Brain microvascular endothelial cell (primary cell): ENCODE measurements at places on chromosomes 1 and 21.

DNA sequence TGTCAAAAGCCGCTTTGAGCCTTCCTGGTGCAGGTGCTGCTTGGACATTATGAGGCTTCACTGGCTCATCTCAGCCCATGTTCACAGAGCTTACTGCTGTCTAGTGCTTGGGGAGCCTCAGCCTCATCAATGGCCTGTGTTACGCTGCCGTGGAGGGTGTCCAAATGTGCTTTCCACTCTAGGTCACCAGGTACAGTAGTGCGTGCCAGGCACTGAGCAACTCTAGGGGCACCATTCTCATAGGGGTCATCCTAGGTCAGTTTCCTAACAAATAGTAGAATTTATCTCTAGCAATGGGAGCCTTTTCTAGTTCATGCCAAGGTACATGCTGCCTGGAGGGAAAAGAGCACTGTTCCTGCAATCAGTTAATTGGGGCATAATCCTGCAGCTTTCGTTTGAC lies 193.8 kb downstream of the DYRK1A start:
- no peak for DNase-seq

DNA sequence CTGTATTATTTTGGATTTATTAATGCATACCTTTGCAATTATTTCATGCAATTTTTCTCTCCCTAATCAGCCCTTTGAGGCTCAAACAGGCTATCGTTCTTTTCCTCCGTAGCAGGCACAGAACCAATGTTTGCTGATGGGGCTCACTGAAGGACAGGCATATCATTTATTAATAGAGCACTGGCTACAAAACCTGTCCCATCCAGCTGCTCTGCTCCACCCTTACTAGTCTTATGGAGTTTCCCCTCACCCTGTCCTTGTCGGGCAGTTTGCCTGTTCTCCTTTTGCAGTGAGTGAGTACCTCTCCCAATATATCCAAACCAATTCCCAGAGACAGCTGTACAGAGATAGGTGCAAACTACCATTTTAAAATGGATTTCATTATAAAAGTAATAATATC lies 16.6 kb upstream of the FCAMR start:
- DNase-seq: no peak

DNA sequence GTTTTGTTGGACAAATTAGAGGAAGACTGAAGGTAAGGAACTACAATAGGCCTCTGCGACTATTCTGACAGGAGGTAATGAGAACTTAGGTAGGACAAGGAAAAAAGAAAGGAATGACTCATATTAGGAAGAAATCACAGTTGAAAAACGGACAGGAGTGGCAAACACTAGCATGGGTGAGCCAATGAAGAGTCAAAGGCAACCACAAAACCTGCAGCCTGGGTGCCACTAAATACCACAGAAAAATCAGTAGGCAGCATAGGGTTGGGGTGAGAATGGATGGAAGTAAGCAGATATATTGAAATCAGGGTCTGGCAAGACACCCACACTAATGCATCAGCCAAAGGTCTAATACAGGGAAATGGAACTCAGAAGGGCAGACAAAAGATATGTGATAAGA lies 10.0 kb downstream of the RBM34 start:
- no peak for DNase-seq

- DNase-seq: no peak
These were observed 26.3 kb downstream of the DUSP10 start for GRCh38 chr1:221715321-221716169.

DNA sequence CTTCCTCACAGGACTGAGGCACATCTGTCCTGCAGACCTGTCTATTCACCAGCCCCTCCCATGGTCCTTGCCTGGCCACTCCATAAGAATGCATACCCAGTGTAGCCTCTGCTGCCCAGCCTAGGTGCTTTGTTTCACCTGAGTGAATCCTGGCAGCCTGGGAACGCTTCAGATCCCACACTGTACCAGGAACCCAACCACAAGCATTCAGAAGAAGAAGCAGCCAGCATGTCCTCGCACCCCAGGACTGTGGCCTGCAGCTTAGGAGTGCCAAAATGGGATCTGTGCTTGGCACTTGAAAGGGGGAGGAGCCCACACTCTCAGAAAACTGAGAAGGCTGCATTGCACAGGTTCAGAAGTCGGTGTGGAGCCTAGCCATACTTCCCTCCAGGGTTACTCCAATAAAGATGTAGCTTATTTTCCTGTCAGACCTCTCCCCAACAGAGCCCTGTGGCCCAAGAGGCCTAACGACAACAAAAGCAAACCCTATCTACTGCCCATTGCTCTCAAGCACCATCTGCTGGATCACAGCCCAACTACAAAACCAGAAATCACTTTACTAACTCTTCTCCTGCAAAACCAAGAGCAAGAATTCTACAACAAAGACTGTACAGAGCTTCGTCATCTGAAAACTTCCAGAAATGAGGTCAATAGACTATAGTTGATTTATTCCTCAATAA lies 923.1 kb upstream of the NEGR1 start:
- no peak for DNase-seq
